CD4-positive, alpha-beta T cell treated with Interleukin-4 for 1 hour (primary cell): ENCODE measurements at places on chromosomes 7 and 10.

GRCh38 chr10:89368129-89368528 is 9.7 kb upstream of the IFIT1B start:
- no peak for DNase-seq

DNA sequence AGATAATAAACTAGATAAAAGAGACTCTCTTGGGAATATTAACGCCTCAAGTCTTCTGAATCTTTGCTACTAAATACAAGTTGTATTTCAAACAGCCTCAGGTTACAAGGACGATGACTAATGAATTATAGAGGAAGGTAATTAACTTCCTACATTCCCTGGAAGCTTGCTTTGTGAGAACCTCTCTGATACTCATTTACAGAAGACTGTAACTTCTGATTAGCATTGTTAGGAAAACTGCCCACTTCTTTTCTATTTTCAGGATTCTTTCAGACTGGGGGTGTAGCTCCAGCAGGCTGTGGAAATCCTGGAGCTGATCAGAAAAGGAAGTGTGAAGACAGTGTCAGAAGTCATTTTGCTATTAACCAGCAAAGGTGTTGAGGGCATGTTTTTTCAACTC is 316.7 kb upstream of the NPSR1 start:
- DNase-seq: no peak

DNA sequence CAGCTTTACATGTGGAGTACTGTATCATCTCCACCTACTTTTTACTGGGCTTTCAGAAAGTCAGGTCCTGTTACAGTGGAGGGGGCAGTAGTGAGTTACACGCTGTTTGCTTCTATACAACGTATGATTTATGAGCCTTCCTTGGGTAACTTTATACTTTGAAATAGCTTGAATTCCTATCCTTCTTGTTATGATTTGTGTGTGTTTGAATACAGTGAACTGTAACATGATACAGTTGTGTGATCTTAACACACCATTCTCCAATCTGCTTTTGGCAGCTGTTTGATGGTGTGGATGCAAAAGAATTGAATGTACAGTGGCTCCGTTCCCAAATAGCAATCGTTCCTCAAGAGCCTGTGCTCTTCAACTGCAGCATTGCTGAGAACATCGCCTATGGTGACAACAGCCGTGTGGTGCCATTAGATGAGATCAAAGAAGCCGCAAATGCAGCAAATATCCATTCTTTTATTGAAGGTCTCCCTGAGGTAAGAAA is 41.7 kb downstream of the SP8 start:
- DNase-seq: no peak

- no peak for DNase-seq
Measured at GRCh38 chr10:104777086-104777799, 136.2 kb downstream of the SORCS3 start.
